ENCODE measurements at places on chromosomes 1 and 21.
A peak's percentile ranks its signal among the peaks of the same experiment; 100 is the strongest.

- H3K4me3 ChIP-seq: no peak overlapping the region
- peaks cover 13% of the 10 kb centered on the region for H3K36me3 ChIP-seq
- no peak for DNase-seq
- H3K4me1 ChIP-seq: peaks cover 12% of the 10 kb centered on the region
These were observed 235.1 kb upstream of the RUNX1 start for GRCh38 chr21:35284199-35284598.

DNA sequence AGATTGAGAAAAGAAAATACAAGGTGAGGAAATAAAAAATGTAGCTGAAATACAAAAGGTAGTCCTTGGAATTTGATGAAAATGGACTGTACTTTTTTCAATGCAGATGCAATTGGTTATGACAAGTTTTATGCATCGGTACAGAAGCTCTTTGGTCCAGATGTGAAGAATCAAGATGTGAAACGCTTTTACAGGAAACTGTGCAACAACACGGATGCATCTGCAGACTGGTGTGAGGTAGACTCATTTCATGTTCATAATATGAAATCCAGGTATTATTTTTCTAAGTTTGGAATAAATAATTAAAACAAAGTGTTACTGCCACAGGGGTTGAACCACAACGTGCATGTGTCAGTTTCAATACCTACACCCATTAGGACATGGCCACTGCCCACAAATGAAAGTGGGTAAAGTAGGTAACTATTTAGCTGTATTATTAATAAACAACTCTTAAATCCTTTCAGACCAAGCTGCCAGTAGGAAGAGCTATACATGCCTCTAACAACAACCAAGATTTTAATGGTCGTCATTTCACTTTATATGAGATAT is 8.4 kb downstream of the WDR64 start:
- H3K27ac ChIP-seq: no peak overlapping the region
- no peaks in the 10 kb centered on the region for H3K36me3 ChIP-seq
- DNase-seq: no peak
- H3K4me1 ChIP-seq: peaks cover 10% of the 10 kb centered on the region
- no peaks in the 10 kb centered on the region for H3K27me3 ChIP-seq
- H3K4me3 ChIP-seq: no peak overlapping the region

- no peak overlapping the region for H3K27ac ChIP-seq
- H3K4me3 ChIP-seq: no peak overlapping the region
- peaks cover 6% of the 10 kb centered on the region for H3K4me1 ChIP-seq
- no peak for DNase-seq
These were observed 419.2 kb downstream of the DPYD start for GRCh38 chr1:97501628-97502027.

GRCh38 chr21:9753943-9754342 is 767.4 kb upstream of the TPTE start:
- no peak for DNase-seq
- H3K4me1 ChIP-seq: no peaks in the 10 kb centered on the region
- H3K27ac ChIP-seq: no peak overlapping the region
- H3K27me3 ChIP-seq: no peaks in the 10 kb centered on the region
- no peak overlapping the region for H3K4me3 ChIP-seq

- H3K4me3 ChIP-seq: no peak overlapping the region
- H3K36me3 ChIP-seq: no peaks in the 10 kb centered on the region
- no peaks in the 10 kb centered on the region for H3K4me1 ChIP-seq
- DNase-seq: no peak
- no peak overlapping the region for H3K27ac ChIP-seq
These were observed 186.6 kb downstream of the GRIK1 start for GRCh38 chr21:29753216-29753615.

DNA sequence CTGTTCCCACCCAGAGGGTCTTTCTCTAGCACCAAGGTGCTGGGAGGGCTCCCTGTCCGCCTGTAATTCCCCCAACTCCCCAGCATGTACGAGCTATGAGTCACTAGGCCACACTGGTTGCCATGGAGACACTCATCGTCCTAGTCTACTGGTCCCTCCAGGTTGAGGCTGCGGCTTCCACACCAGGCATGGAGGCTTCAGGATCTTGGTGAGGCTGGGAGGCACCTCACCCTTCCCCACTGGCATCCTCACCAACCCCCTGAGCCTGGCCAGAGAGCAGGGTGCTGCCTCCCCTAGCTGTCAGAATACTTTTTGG is 75.6 kb upstream of the KAZN start:
- no peak for DNase-seq
- no peak overlapping the region for H3K27ac ChIP-seq
- no peaks in the 10 kb centered on the region for H3K27me3 ChIP-seq
- H3K36me3 ChIP-seq: no peaks in the 10 kb centered on the region
- H3K4me3 ChIP-seq: no peak overlapping the region

GRCh38 chr1:163571950-163572349 is 250.2 kb downstream of the NUF2 start:
- no peaks in the 10 kb centered on the region for H3K36me3 ChIP-seq
- H3K27me3 ChIP-seq: no peaks in the 10 kb centered on the region
- DNase-seq: no peak
- no peak overlapping the region for H3K27ac ChIP-seq

DNA sequence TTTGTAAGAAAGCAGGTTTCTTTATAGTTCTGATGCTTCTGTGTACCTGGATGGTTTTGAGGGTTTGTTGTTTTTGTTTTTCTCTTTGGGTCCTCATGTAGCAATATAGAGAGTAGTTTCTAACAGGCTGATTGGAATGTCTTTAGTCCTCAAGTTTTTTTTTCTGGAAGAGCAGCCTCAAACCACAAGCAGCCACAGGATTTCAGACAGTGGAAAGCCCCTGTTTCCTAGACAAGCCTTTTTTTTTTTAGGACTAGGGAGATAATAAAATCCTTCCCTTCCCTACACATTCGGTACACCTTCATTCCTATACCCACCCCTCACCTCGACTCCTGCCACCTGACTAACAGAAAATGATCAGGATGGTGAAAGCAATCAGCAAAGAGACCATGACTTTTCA is 47.6 kb downstream of the ACP6 start:
- peaks cover 6% of the 10 kb centered on the region for H3K36me3 ChIP-seq
- H3K4me3 ChIP-seq: no peak overlapping the region
- H3K4me1 ChIP-seq: peaks cover 34% of the 10 kb centered on the region

GRCh38 chr1:222543817-222544216 is 4.1 kb downstream of the HHIPL2 start:
- H3K4me3 ChIP-seq: no peak overlapping the region
- DNase-seq: no peak
- no peaks in the 10 kb centered on the region for H3K36me3 ChIP-seq
- no peaks in the 10 kb centered on the region for H3K4me1 ChIP-seq
- peaks cover 29% of the 10 kb centered on the region for H3K27me3 ChIP-seq
- no peak overlapping the region for H3K27ac ChIP-seq

DNA sequence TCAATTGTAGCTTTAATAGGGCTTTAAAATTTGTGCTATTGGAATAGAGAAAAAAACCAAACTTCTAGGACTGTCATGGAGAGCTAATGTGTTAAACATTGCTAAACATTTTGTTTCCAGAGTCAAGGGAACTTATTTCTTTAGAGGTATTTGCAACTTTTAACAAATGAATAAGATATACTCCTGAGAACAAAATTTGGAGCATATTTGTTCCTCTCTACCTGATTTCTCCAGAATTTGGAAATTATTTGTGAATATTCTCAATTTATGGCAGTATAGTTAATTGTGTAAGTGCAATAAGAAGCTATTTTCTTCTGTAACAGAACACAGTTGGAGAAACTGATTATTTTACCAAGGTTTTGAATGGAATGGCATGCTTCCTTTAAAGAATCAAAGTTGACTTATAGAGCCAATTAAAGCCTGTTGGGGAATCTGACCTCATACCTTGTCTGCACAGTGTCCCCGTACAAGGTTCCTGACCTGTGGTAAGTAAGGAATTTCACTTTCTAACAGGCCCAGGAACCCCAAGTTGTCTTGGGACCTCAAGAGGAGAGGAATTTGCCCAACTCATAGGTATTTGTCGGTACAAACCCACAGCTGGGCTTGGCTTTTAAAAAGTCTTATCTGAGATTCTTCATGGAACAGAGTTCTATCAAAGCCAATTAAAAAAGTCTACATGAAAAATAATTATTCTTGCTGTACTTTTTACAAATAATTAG is 72.6 kb upstream of the CSF1 start:
- no peaks in the 10 kb centered on the region for H3K27me3 ChIP-seq
- H3K4me1 ChIP-seq: no peaks in the 10 kb centered on the region
- DNase-seq: no peak
- no peak overlapping the region for H3K4me3 ChIP-seq
- H3K27ac ChIP-seq: no peak overlapping the region

- peaks cover 2% of the 10 kb centered on the region for H3K36me3 ChIP-seq
- H3K4me3 ChIP-seq: no peak overlapping the region
- H3K27ac ChIP-seq: peak overlapping the region; percentile 19
- no peaks in the 10 kb centered on the region for H3K27me3 ChIP-seq
- H3K4me1 ChIP-seq: peaks cover 59% of the 10 kb centered on the region
These were observed 22.6 kb downstream of the RPRD2 start for GRCh38 chr1:150386592-150386991.

- peaks cover 76% of the 10 kb centered on the region for H3K4me1 ChIP-seq
- H3K36me3 ChIP-seq: no peaks in the 10 kb centered on the region
- H3K27me3 ChIP-seq: no peaks in the 10 kb centered on the region
- peak; percentile 44 for DNase-seq
These were observed 9.5 kb downstream of the SH3BGRL3 start for GRCh38 chr1:26289158-26290059.

All from activated T-cell treated with anti-CD3 and anti-CD28 coated beads, Interleukin-2, amount 50 U/mL, for 72 hours (primary cell).